Stimulated activated CD4-positive, alpha-beta T cell treated with anti-CD3 and anti-CD28 coated beads, Interleukin-1b, Interleukin-23, amount 100 ng/mL, for 48 hours (primary cell): ENCODE measurements at places on chromosomes 1 and 21.

GRCh38 chr1:96865731-96866685 lies 144.4 kb downstream of the PTBP2 start:
- no peak for DNase-seq

GRCh38 chr1:42833981-42834380 lies 12.4 kb upstream of the ZNF691 start:
- no peak for DNase-seq

DNA sequence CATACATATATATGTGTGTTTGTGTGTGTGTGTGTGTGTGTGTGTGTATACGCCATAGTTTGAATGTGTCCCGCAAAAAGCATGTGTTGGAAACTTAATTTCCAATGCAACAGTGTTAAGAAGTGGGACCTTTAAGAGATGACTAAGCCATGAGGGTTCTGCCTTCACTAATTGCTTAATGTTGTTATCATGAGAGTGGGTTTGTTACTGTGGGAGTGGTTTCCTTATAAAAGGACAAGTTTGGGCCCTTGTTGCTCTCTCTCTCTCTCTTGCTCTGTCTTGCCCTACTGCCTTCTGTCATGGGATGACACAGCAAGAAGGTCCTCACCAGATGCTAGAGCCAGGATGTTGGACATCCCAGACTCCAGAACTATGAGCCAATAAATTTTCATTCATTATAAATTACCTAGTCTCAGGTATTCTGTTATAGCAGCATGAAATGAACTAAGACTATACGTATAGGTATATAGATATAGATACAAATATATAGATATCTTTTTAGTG lies 103.8 kb upstream of the ZC3H11B start:
- no peak for DNase-seq

GRCh38 chr1:31105646-31106045 lies 40.1 kb upstream of the PUM1 start:
- DNase-seq: no peak

DNA sequence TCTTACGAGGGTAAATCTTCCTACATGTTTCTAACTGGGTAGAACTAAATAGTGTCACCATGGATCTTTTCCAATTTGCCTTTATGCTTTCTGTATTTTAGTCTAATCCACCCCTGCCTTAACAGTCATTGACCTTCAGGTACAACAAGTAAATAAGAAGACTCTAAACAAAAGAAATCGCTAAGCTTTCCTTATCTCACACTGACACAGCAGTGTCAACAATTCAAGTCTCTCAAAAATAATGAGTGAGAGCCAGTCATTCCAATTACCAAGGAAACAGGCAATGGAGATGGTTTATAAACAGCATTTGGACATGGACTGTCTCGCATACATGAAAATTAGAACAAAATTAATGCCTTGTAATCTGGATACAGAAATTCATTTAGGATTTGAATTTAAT lies 365.8 kb downstream of the VAV3 start:
- no peak for DNase-seq

GRCh38 chr1:9044236-9044635 lies 18.0 kb upstream of the SLC2A7 start:
- DNase-seq: no peak

GRCh38 chr1:95927061-95927460 lies 693.1 kb downstream of the RWDD3 start:
- DNase-seq: no peak

DNA sequence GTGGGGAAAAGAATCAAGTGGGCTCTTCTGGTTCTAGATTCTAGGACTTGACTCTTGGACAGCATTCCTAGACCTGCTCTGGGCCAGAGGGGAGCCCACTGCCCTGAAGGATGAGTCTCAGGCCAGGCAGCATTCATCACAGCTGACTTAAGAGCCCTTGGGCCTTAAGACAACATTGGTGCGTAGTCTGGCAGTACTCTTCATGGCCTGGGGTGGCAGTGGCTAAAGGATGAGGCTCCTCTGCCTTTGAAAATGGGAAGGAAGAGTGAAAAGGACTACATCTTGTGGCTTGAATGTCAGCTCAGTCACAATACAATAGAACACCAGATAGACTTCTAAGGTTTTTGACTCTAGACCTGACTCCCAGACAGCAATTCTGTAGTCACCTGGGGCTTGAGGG lies 1415.1 kb upstream of the PRMT6 start:
- no peak for DNase-seq

DNA sequence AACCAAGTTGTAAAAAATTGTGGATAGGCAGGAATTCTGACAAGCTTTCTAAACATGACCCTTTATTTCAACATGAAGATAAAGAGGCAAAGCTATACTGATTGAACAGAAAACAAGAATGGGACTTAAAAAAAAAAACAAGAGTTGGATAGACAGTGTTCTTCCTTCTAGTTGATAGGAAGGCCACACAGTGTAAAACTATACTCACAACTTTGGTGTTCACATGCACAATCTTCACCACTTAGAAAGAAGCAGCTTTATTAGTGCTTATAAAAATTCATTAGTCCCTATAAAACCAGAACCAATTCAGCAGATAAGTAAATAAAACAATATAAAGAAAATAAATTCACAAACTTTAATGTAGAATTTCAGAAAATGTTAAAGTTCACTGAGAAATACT lies 101.8 kb downstream of the AKT3 start:
- no peak for DNase-seq

GRCh38 chr1:223848536-223848935 lies 2.8 kb upstream of the TP53BP2 start:
- no peak for DNase-seq

GRCh38 chr1:91513160-91513559 lies 12.5 kb downstream of the CDC7 start:
- DNase-seq: no peak

- no peak for DNase-seq
Observed at GRCh38 chr1:43056981-43057391, 98.3 kb upstream of the SLC2A1 start.

DNA sequence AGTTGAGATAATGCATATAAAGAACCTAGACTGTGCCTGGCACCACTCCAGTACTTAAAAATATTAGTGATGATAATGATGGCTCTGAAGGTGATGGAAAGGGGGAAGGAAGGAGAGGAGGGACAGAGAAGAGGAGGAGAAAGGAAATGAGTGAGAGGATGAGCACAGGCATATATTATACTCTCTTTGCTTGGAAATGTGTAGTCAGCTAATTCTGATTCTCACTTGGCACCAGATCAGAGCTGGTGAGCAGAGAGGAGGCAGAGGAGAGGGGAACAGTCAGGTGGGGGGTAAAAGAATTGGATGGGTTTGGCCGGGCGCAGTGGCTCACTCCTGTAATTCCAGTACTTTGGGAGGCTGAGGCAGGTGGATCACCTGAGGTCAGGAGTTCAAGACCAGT lies 24.3 kb upstream of the MYOC start:
- no peak for DNase-seq

DNA sequence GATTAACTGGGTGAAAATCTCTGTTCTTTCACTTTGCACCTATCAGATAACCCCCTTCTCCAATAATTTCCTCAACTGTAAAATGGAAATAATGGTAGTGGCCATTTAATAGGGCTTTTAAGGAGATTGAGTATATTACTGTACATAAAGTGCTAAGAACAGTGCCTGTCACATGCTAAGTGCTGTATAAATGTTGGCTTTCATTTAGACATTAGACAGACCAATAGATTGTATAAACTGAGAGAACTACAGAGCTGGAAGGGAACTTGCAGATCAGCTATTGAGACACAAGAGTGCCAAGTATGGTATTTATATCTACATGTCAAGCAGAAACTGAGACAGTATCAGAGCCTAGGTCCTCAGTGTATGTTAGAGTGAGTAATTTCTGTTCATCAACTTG lies 934.7 kb downstream of the PLA2G4A start:
- no peak for DNase-seq

DNA sequence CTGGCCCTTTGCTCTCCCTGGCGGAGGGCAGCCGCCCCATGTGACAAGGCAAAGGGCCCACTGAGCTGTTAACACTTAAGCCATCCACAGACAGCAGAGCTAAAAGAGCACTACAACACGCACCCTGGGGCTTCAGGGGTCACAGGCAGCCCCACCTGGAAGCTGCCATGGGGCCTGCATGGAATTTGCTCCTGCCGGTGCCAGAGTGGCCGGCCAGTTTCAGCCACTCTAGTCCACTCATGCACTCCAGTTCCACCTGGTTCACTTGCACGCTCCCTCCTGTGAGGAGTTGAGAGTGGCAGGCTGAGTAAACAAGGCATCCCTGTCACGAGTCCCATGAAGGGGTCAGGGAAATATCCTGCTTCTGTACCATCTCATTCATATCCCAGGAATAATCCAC lies 55.3 kb downstream of the RIMS3 start:
- DNase-seq: no peak

GRCh38 chr1:230408971-230409370 lies 17.2 kb downstream of the PGBD5 start:
- no peak for DNase-seq

GRCh38 chr1:53821380-53821779 lies 16.7 kb downstream of the NDC1 start:
- DNase-seq: no peak

DNA sequence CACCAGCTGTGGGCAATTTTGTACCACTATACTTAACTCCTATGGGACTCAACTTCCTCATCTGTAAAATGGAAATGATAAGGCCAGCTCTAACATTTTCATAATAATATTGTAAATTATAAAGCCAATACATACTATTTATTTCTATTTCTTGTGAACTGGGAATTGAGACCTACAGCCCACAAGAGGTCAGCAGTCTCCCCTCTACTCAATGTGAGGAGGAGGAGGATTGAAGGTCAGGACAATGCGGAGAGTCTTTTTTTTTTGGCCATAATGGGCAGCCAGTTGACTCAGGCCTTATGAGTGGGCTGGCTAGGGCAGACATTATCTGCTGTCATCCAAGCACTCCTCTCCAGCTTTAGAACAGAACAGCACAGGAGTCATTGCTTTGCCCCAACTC lies 90.5 kb downstream of the NUF2 start:
- DNase-seq: no peak

DNA sequence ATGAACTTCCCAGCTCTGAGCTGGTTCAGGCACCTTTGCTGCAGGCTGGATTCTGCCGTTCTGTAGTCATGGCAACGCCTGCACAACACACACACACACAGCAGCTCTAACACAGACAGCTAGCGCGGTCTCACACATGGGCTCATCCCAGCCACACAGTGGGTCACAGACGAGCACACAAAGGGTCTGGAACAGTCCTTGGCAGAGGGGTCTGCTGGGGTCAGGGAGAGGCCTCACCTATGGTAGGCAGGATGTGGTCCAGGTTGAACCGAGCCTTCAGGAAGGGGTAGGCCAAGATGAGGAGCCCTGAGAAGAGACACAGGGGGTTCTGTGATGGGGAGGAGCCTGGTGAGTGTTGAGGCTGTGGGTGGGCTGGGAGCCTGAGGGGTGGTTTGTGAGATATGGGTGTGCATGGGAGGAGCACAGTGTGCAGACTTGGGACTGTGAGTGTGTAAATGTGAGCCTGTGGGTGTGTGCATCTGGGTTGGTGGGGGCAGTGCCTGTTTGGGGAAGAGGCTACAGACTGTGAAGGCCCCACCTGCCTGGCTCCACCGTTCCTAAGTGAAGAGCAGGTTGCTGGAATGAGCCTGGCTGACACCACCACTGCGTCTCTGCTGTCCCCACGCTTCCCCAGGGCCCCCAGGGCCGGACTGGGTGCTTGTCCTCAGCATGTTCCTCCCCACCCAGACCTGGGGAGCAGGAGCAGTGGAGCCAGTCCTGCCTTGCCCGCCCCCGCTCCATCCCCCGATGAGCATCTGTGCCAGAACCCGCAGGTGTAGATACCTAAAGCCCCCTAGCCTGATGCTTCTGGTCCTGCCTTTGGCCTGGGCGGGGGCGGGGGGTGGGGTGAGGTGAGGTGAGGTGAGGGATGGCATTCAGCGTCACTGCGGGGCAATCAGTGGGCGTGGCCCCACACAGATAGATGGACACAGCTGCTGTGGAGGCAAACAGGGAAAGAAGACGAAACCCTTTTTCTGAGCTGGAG lies 1.5 kb downstream of the KNCN start:
- DNase-seq: peak; percentile 20

DNA sequence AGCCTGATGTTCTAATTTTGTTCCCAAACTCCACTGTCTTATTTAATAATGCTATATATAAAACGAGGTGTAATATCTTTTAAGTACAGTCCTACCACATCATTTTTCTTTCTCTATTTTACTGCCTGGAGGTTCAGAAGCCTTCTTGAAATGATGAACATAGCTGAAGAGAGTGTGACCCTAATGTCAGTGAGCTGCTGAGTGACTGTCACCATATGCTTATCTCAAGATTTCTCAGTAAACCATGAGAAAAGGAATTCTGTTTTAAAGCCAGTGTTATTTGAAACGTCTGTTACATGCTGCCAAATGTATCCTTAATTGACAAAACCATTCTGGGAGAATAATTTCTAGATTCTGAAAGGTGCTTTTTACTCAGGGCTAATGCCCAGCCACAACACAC lies 503.5 kb upstream of the TMPRSS15 start:
- no peak for DNase-seq

GRCh38 chr1:164561472-164561871 lies 2.5 kb downstream of the PBX1 start:
- DNase-seq: no peak

DNA sequence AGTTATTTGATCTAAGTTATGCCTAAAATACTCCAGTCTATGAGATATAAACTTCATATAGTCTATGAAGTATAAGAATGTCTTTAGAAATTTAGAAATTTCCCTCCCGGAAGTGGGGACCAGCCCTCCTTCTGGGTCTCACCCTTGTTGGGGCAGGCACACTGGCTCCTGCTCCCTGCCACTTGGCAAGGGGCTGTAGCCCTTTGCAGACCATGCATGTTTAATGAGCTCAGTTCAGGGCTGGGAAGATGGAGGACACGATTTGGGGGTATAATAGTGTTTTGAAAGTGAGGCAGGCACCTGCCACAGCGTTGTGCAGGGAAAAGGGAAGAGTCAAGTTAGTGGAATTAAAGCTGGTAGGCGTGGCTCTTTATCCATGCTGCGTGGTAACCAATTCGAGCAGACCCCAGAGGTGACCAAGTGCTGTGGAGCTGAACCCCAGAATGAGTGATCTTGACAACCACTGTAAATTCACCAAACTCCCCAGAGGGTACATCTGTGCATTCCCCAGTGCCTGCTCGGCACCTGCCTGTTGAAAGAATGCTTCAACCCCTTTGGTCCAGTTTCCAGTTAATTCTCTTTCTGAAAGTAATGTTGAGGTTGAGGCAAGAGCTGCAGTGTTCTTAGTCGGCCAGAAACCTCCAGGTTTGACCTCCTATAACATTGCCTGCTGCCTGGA lies 79.6 kb downstream of the DOP1B start:
- DNase-seq: no peak

GRCh38 chr1:240304466-240304865 lies 212.8 kb downstream of the FMN2 start:
- no peak for DNase-seq

DNA sequence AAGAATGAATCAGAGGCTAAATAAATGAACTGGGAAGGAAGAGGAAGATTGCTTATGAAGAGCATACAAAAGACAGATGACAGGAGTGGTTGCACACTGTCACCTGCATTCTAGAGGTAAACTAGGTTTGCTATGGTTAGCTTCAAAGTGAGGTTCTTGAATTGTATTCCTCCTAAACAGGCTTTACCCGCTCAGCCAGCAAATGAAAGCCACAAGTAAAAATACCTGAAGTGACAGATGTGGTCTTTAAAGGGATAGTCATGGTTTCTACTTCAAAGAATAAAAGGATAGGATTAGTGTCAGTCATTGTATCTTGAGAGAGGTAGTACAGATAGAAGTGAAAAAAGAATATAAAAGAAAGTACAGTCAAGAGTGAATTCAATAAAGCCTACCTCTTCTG lies 32.4 kb upstream of the PRDX6 start:
- DNase-seq: no peak

- DNase-seq: no peak
Observed at GRCh38 chr1:215669806-215670491, 102.8 kb downstream of the KCTD3 start.
